ENCODE measurements at places on chromosomes 3 and 15. TPM values are rescaled to one million over a fixed set of nuclear protein-coding genes. Genes with fewer than 3 reads are reported as not detected.

Gene C2CD4A
- 0.16 TPM for total RNA-seq

Gene ZNF609
- 23.7 TPM for total RNA-seq

Gene CHSY1
- total RNA-seq, result 23.1 TPM

Gene CKMT1B
- 4.6 TPM for total RNA-seq

Gene PODXL2
- total RNA-seq, result 1.9 TPM

Gene SAMMSON
- total RNA-seq, result not detected

Gene PEX5L
- total RNA-seq, result 0.07 TPM

Gene GABRR3
- total RNA-seq, result not detected

Gene ZMYND10
- total RNA-seq, result 0.31 TPM

Measured in right atrium auricular region (tissue), 2 donors.